ENCODE measurements at places on chromosomes 7 and 10.

GRCh38 chr10:91590142-91590903 lies 42.5 kb downstream of the PPP1R3C start:
- no peak for DNase-seq

DNA sequence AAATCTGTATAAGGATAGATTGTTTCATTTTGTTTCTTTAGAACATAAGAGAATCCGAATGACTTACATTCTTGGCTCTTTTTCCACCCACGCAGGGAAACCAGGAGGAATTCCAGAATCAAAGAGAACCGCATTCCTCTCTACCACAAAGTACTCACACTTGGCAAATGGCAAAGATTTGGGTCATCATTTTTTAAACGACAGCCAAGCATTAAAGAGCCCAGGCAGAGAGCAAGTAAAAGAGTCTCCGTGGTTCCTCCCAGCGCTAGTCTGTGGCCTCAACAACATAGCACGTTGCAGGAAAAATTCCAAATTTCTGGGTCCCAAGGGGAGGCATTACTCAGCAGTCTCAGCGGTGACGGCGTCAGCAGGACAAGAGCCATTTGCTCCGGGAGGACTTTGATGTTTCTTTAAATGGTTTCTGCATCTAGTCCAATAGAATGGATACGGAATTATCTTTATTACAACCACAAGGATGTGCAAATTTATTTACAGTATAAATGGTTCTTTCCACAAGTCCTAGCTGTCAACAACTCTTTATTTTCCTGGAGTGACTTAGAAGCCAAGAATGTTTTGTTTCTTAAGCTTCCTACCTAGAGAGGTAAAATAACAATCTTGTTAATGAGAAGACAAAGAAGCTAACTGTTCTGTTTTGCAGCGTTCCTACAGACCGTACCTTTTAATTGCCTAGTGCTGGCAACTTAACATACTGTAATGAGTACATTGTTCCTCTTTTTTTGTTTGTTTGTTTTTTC lies 232.5 kb downstream of the SKIDA1 start:
- DNase-seq = no peak

DNA sequence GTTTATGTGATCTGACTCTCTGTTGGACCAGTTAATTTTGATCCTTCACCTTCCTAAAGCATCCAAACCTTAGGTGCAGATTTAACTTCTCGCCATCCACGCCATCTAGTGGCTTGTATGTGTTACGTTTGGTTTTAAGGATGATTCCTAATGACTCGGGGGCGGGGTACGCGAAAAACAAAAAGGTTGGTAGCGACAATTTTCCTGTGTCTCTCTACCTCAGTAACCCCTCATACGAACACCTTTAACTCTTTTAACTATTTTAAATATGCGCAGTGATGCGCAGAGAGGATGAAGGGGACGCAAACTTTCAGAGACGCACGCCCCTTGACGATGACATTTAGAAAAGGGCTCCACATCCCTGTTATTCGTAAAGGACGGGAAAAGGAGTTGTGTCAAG lies 714 bp upstream of the KCND2 start:
- DNase-seq = no peak

- DNase-seq = no peak
These were observed 76.5 kb upstream of the GRID1 start for GRCh38 chr10:86443069-86443468.

DNA sequence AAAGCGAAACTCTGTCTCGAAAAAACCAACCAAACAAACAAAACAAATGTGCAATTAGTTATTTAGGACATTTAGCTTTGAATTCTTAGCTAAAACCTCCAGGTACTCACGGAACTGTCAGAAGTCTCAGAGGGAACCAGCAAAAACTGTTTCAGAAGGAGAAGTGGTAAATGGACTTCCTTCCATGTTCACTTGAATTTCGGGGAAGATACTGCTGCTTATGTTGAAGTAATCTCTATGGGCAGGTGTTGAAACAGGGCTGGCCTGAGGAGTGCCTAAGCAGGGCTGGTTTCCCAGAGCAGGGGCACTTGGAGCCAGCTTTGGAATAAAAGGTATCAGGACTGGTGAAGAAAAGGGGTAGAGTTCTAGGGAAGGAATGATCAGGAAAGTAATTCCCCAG lies 2.4 kb upstream of the EXOC6 start:
- DNase-seq = no peak

GRCh38 chr10:92382631-92383030 lies 91.7 kb downstream of the MARCHF5 start:
- no peak for DNase-seq

DNA sequence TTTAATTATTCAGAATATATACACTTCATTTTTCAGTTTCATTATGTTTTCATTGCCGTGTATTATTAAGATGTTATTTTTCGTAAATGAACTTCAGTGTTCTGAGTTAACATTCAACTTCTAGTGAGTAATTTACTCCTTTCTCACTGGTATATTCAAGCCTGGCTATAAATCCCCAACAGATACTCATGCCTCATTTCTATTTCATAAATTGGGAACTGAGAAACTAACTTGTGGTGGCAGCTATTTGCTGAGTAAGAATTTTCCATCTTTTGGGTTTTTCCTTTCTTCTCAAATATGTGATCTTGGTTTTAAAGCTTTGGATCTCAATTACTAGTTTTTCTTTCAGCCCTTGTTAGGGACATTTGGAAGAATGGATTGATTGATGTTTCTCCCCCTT lies 281.1 kb downstream of the CDK14 start:
- DNase-seq = no peak

DNA sequence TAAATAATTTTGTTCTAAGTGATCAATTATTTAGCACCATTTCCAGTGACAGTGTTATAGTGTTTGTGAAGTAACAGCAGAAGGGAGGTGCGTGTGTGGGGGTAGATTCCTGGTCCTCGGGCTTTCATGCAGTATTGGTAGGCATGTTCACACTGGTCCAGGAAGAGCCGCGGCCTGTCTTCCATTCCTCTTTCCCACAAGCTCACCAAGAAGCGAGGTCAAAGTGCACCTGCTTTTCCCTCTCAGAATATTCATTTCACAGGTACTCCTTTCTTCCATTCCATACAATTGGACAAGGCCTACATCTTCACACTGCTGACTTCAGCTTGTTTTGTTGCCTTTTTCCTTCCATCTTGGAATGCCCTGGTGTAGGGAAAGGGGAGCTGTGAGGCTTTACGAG lies 151.8 kb upstream of the CELF2 start:
- DNase-seq = no peak

- DNase-seq = no peak
These were observed 62.1 kb downstream of the TCERG1L start for GRCh38 chr10:131249238-131249954.

- DNase-seq = no peak
These were observed 13.3 kb downstream of the HOXA4 start for GRCh38 chr7:27116962-27117886.

GRCh38 chr10:118918587-118918986 lies 110.9 kb upstream of the NANOS1 start:
- DNase-seq = no peak

DNA sequence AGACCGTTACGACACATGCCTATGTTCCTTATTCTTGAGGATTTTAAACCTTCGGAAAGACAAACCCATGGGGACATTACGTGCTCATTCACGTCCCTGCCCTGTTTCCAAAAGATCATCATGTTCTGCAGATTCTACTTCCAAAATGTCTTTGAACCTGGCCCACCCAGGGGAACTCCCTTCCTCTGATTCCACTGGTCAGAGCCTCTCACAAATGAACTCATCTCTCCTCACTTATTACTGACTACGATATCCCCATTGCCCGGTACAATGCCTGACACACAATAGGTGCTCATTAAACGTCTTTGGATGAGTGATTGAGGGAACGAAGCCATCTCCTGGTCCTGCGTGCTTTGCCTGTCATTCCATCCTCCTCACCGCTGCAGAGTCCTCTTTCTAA lies 168.3 kb upstream of the RNF32 start:
- no peak for DNase-seq

GRCh38 chr7:122183106-122183505 lies 39.1 kb upstream of the AASS start:
- no peak for DNase-seq

DNA sequence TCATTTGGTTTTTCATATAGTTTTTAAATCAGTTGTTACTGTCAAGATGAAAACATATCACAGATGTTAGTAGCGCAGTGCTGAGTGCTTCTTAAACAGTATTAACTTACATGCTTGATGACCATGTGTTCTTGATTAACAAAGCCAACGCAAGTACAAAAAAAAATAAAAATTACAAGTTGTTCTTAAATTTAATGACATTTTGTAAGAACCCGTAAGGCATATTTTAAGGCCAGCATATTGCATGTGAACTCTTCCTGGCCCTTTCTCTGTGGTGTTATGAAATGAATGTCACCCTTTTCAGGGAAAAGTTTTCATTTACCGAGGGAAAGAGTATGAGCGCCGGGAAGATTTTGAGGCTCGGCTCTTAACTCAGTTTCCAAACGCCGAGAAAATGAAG lies 140.4 kb upstream of the NPS start:
- no peak for DNase-seq

DNA sequence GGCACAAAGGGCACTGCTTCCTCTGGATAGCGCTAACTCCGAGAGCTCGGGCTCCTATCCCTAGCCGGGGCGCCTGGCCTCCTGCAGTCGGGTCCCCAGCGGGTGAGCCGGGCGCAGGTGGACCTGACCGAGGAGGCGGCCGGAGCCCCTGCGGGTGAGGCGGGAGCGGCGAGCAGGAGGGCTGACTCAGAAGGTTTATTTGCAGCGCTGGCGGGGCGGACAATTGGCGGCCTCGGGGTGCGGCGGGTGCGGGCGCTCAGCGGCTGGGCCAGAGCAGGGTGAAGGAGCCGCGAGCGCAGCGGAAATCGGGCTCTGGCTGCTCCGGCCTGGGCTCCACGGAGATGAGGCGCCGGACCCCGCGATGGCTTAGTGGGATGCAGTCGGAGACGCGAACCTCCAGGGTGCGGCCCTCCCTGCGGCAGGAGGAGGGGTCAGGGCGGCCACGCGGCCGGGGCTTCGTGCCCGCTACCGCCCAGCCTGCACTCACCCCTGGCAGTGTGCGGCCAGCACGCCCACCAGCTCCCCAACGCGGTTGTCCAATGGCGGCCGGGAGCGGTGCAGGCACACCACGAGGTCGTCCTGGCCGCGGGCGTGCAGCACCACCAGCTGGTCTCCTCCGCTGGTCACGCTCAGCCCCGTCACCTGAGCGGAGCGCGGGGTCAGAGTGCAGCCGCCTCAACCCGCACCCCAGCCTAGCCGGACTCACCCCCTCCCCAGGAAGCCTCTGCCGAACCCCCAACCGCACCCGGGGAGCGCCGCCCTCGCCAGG lies 16.1 kb downstream of the MYO1G start:
- no peak for DNase-seq

- DNase-seq = no peak
These were observed 130.6 kb upstream of the SLC26A5 start for GRCh38 chr7:103576641-103577040.

GRCh38 chr7:71220210-71220695 lies 88.3 kb downstream of the GALNT17 start:
- no peak for DNase-seq

- no peak for DNase-seq
These were observed 61.1 kb downstream of the PKD1L1 start for GRCh38 chr7:47887016-47887640.

- DNase-seq = no peak
These were observed 167.5 kb downstream of the RNLS start for GRCh38 chr10:88415533-88416130.
